ENCODE measurements at places on chromosomes 6 and 20. TPM values are rescaled to one million over a fixed set of nuclear protein-coding genes. Genes with fewer than 3 reads are reported as not detected.

UCKL1 gene
- 28.3 TPM for total RNA-seq

TNNC2 gene
- total RNA-seq: not detected

PPP1R3G gene
- total RNA-seq: 0.09 TPM

NKX2-2 gene
- not detected for total RNA-seq

Data from activated CD4-positive, alpha-beta T cell treated with anti-CD3 and anti-CD28 coated beads for 36 hours (primary cell).